ENCODE measurements at places on chromosomes 11 and 22. TPM values are rescaled to one million over a fixed set of nuclear protein-coding genes. Genes with fewer than 3 reads are reported as not detected.
A peak's percentile ranks its signal among the peaks of the same experiment; 100 is the strongest.

GRCh38 chr11:114172055-114172861, 112.7 kb downstream of the ZBTB16 start:
- peak; percentile 16 for DNase-seq

GRCh38 chr11:109847621-109848020, 245.6 kb upstream of the ZC3H12C start:
- no peak for DNase-seq

DNA sequence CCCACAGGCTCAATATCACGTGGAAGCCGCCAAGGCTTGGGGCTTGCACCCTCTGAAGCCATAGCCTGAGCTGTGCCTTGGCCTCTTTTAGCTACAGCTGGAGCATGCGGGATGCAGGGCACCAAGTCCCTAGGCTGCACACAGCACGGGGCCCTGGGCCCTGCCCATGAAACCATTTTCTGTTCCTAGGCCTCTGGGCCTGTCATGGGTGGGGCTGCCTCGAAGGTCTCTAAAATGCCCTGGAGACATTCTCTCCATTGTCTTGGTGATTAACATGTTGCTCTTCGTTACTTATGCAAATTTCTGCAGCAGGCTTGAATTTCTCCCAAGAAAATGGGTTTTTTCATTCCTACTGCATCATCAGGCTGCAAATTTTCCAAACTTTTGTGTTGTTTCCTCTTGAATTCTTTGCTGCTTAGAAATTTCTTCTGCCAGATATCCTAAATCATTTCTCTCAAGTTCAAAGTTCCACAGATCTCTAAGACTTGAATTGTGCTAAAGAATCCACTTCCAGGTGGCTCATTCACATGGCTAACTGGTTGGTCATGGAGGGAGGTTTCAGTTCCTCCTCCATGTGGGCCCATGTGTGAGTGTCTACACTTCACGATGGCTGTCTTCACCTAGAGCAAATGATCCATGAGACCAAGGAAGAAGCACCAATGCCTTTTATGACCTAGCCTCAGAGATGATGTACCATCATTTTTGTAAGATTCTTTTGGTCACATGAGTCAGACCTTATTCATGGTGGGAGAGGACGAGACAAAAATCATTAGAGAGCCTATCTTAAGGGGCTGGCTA, 7.4 kb upstream of the CREBZF start:
- DNase-seq, result no peak

GRCh38 chr22:41488076-41488475, 19.2 kb downstream of the ACO2 start:
- DNase-seq, result no peak

- no peak for DNase-seq
Observed at GRCh38 chr11:7170431-7170830, 81.3 kb upstream of the SYT9 start.

DNA sequence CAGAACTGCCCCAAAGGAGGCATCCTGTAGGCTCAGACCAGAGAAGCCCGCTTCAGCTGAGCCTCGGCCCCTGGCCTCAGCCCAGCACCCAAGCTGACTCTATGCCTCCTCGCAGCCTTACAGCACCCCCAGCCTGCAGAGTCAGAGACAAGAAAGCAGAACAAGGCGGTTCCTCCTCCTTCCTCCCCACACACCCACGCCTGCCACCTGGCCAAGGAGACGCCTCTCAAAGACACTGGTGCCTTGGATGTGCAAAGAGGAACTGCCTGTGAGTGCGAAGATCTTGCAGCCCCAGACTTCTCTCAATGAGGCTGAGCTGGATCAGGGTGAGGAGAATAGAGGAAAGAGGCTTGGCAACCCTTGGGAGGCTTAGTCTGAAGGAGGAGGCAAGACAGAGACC, 60.2 kb downstream of the PDE2A start:
- DNase-seq, result no peak

Gene MUC15
- not detected for total RNA-seq

Gene IGLL1
- total RNA-seq, result not detected

All from activated CD4-positive, alpha-beta T cell treated with anti-CD3 and anti-CD28 coated beads, Interleukin-2, amount 10 ng/mL, durations not matched to agents 7 days and 5 days (primary cell).